Ovary (tissue), 10 donors: ENCODE measurements at places on chromosomes 2 and 18.

GRCh38 chr2:232459419-232460035 is 3.6 kb downstream of the ALPI start:
- no peak for DNase-seq

GRCh38 chr2:68295516-68295915 is 24.2 kb downstream of the CNRIP1 start:
- DNase-seq = no peak

GRCh38 chr18:74268933-74269620 is 22.7 kb downstream of the CYB5A start:
- no peak for DNase-seq

- no peak for DNase-seq
These were observed 381.2 kb downstream of the LPIN1 start for GRCh38 chr2:12127638-12128037.

GRCh38 chr18:76457475-76457874 is 37.6 kb downstream of the ZNF516 start:
- no peak for DNase-seq

GRCh38 chr18:7870855-7871254 is 303.7 kb downstream of the PTPRM start:
- no peak for DNase-seq

- DNase-seq = no peak
These were observed 528.7 kb upstream of the FANCL start for GRCh38 chr2:58769864-58770234.

DNA sequence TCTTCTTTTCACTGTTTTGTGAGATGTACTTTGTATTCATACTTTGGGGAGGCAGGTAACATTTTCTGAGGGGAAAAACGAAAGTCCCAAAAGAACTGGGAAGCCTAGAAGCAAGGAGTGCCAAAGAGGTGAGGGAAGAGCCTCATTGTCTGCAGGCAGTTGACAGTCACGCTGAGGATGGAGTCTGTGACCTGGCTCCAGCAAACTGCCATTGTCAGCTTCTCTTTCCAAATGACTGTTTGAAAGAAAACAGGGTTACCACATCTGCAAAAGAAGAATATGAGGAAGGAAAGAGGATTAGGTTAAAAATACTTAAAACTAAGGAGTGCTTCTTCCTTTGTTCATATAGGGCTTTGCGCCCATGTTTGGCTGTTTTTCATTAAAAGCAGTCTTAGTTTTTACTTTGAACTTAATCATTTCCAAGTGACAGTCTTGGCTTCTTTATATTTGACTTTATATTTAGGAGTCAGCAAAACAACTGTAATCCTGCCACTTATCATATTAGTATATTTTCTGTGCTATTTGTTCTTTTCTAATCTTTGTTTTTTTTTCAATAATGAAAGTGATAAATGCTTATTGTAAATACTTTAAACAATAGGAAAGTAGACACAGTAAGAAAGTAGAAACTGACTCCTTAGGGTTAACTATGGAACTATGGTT is 35.0 kb downstream of the CERS6 start:
- no peak for DNase-seq

- no peak for DNase-seq
These were observed 300.4 kb upstream of the TNP1 start for GRCh38 chr2:217160103-217160743.

- DNase-seq = no peak
These were observed 286.5 kb downstream of the THSD7B start for GRCh38 chr2:137051778-137052398.

GRCh38 chr2:197453914-197454398 is 604 bp downstream of the COQ10B start:
- no peak for DNase-seq

GRCh38 chr2:4895371-4895770 is 796.8 kb upstream of the SOX11 start:
- DNase-seq = no peak
